ENCODE measurements at places on chromosomes 7 and 10. TPM values are rescaled to one million over a fixed set of nuclear protein-coding genes. Genes with fewer than 3 reads are reported as not detected.

GRCh38 chr10:91313-91712, 42.2 kb upstream of the TUBB8 start:
- H3K27ac ChIP-seq: no peak overlapping the region
- no peaks in the 10 kb centered on the region for H3K4me1 ChIP-seq
- DNase-seq: no peak
- H3K27me3 ChIP-seq: no peaks in the 10 kb centered on the region

DNA sequence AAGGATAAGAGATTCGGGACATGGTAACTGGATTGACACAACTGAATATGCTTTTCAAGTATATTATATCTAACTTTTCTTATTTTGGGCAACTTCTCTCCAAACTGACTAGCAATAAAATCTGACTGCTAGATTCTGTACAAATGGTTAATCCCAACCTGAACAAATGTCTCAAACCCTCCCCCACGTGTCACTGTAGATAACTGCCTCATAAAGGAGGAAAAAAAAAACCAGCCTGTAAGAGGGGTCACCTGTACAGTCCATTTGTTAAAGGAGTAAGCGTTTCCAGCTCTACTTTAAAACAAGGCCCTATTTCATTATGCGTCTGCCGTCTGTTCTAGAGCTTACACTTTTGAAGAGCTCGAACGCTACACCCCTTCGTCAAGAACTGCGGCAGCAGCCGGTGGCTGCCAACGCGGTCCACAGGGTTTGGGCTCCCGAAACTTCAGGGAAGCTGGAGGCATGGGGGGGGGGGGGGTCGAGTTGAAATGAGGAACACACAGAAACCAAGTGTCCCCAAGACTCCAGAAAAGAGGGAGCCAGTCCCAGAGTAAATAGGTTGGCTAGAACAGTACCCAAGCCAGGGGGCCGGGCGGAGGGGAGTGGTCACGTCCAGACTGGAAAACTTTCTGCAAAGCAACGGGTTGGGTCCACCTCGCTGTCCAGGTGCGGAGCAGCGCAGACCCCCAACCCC, 492 bp downstream of the COG5 start:
- no peaks in the 10 kb centered on the region for H3K27me3 ChIP-seq
- no peaks in the 10 kb centered on the region for H3K4me1 ChIP-seq
- H3K36me3 ChIP-seq: no peaks in the 10 kb centered on the region
- no peak for DNase-seq
- peak overlapping the region; percentile 95 for H3K27ac ChIP-seq

GRCh38 chr10:65419629-65420028, 1506.2 kb upstream of the LRRTM3 start:
- H3K4me3 ChIP-seq: no peak overlapping the region
- no peak for DNase-seq
- no peaks in the 10 kb centered on the region for H3K36me3 ChIP-seq

- no peaks in the 10 kb centered on the region for H3K36me3 ChIP-seq
- no peaks in the 10 kb centered on the region for H3K4me1 ChIP-seq
- H3K27ac ChIP-seq: no peak overlapping the region
- DNase-seq: no peak
- H3K27me3 ChIP-seq: no peaks in the 10 kb centered on the region
Measured at GRCh38 chr7:10156972-10157371, 816.7 kb upstream of the PHF14 start.

- no peaks in the 10 kb centered on the region for H3K27me3 ChIP-seq
- H3K4me1 ChIP-seq: no peaks in the 10 kb centered on the region
- no peak for DNase-seq
Measured at GRCh38 chr7:88835147-88835728, 39.7 kb upstream of the TEX47 start.

GRCh38 chr10:71276873-71277272, 42.2 kb upstream of the SLC29A3 start:
- no peak for DNase-seq
- H3K4me1 ChIP-seq: no peaks in the 10 kb centered on the region
- no peaks in the 10 kb centered on the region for H3K27me3 ChIP-seq
- H3K36me3 ChIP-seq: no peaks in the 10 kb centered on the region
- H3K4me3 ChIP-seq: no peak overlapping the region
- no peak overlapping the region for H3K27ac ChIP-seq

DNA sequence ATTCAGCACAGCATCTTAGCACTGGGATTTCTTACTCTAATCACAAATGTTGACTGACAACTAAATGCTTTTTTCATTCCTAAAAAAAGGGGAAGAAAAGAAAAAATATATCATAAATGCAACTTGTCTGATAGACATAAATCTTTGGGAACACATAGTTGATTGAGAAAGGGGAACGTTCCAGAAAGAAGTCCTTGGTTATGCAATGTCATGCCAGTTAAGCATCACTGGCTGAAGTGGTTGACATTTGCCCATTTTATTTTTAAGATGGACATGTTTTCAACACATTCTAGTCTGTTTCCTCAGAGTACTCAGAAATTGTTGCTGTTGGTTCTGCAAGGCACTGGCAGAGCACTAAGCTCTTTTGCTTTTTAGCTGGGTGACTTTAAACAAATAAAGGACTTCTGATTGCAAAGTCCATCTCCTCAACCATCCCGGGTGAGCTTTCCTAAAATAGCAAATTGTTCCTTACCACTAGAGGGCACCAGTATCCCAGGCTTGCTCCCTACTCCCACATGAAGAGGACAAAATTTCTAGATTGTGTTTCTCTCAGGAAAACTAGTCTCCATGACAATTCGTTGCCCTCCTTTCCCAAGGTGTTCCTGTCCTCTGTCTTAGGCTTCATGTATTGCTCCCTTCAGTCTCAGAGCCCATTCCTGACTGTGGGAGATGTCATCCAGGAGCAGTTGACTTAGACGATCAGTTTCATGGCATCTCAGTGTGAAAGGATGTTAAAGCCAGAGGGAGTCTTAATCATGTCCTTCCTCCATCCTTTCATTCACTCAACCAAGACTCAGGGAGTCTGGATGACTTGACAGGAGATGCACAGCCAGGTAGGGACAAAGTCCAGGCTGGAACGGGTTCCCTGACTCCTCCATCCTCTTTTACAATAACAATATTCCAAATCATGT, 23.9 kb downstream of the OPALIN start:
- no peaks in the 10 kb centered on the region for H3K36me3 ChIP-seq
- H3K4me3 ChIP-seq: no peak overlapping the region
- no peaks in the 10 kb centered on the region for H3K4me1 ChIP-seq
- no peaks in the 10 kb centered on the region for H3K27me3 ChIP-seq
- DNase-seq: peak; percentile 35
- H3K27ac ChIP-seq: no peak overlapping the region

DNA sequence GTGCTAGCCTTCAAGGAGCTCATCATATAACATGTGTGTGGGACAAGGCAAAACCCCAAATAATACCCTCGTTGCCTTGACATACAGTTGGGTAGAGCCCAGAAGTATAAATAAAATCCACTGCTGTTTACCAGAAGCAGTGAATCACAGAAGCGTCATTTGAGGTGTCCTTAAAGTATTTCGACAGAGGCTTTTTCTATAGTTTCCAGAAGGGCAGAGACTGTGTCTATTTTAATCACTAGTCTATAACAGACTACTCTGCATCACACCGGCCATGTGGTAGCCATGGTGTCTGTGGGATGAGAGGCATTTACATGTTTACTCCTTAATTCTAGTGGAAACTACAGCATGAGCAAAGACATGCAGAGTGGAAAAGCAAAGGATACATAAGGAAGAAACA, 131.3 kb downstream of the CTTNBP2 start:
- H3K4me1 ChIP-seq: no peaks in the 10 kb centered on the region
- no peak overlapping the region for H3K27ac ChIP-seq
- no peaks in the 10 kb centered on the region for H3K36me3 ChIP-seq
- no peaks in the 10 kb centered on the region for H3K27me3 ChIP-seq
- no peak for DNase-seq
- no peak overlapping the region for H3K4me3 ChIP-seq

DNA sequence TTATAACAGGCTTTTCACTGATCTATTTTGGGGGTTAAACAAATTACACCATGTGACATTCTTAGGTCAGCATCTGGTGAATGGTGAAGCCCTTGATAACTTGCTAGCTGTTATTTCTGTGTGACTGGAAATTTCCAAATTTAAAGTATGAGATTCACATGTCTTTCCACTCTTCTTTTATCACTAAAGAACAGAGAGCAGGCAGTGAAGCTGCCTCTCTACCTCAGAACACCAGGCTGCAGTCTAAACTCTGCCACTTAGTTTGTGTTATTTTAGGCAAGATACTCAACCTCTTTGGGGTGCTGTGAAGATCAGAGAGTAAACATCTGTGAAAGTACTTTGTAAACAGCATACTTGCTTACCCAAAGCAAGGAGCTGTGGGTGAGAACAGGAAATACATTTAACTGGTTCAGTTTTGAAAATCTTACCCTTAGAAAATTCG, 15.5 kb upstream of the SP4 start:
- H3K36me3 ChIP-seq: no peaks in the 10 kb centered on the region
- H3K27me3 ChIP-seq: no peaks in the 10 kb centered on the region
- H3K27ac ChIP-seq: no peak overlapping the region
- no peak overlapping the region for H3K4me3 ChIP-seq
- H3K4me1 ChIP-seq: no peaks in the 10 kb centered on the region
- no peak for DNase-seq

- no peak overlapping the region for H3K27ac ChIP-seq
- no peak overlapping the region for H3K4me3 ChIP-seq
- DNase-seq: no peak
- no peaks in the 10 kb centered on the region for H3K27me3 ChIP-seq
- no peaks in the 10 kb centered on the region for H3K36me3 ChIP-seq
Measured at GRCh38 chr10:24685958-24686540, 37.6 kb downstream of the ARHGAP21 start.

- H3K4me3 ChIP-seq: no peak overlapping the region
- no peaks in the 10 kb centered on the region for H3K4me1 ChIP-seq
- no peaks in the 10 kb centered on the region for H3K36me3 ChIP-seq
- DNase-seq: no peak
- H3K27me3 ChIP-seq: no peaks in the 10 kb centered on the region
Measured at GRCh38 chr7:19665399-19666008, 43.3 kb downstream of the POLR1F start.

- H3K27me3 ChIP-seq: no peaks in the 10 kb centered on the region
- H3K4me1 ChIP-seq: no peaks in the 10 kb centered on the region
- no peaks in the 10 kb centered on the region for H3K36me3 ChIP-seq
- no peak overlapping the region for H3K27ac ChIP-seq
Measured at GRCh38 chr10:126080291-126080825, 184.0 kb downstream of the FANK1 start.

DNA sequence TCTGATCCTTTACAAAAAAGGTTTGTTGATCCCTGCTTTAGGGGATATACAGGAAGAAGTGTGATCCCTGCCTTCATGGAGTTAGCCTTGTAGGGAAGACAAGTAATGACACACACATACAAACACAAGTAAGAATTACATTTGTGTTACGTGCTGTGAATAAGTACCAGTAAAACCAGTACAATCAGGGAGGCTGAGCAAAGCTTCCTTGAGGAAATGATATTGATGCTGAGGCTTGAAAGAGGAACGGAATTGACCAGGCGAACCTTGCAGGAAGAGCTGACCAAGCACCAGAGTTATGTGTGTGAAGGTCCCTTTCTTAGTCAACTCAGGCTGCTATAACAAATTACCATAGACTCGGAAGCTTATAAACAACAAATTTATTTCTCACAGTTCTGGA, 83.6 kb upstream of the CACUL1 start:
- no peak overlapping the region for H3K4me3 ChIP-seq
- H3K4me1 ChIP-seq: no peaks in the 10 kb centered on the region
- no peak for DNase-seq
- H3K36me3 ChIP-seq: no peaks in the 10 kb centered on the region

DNA sequence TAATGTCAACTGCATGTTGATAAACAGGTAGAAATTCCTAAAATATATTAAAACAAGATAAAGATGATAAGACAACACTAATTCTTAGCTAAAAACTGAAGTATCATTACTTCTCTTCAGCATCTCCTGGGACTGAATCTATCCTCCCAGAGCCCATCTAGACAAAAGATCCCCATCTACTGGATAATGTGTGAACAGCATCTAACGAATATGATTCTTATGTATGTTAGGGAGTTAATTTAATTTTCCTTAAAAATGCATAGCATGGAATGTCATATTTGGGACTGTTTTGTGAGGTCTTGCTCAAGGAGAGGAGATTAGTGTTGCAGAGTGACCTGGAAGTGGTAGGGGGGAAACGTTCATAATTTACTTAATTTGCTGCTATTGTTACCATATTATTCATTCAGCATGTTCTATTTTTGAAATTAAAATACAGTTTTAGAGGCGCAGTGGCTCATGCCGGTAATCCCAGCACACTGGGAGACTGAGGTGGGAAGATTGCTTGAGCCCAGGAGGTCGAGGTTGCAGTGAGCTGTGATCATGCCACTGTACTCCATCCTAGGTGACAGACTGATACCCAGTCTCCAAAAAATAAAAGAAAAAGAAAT, 305.1 kb upstream of the CSTF2T start:
- no peaks in the 10 kb centered on the region for H3K27me3 ChIP-seq
- H3K4me3 ChIP-seq: no peak overlapping the region
- no peaks in the 10 kb centered on the region for H3K36me3 ChIP-seq
- no peaks in the 10 kb centered on the region for H3K4me1 ChIP-seq
- DNase-seq: no peak
- H3K27ac ChIP-seq: no peak overlapping the region

GRCh38 chr10:6141296-6142151, 52.7 kb downstream of the RBM17 start:
- H3K4me1 ChIP-seq: no peaks in the 10 kb centered on the region
- H3K27me3 ChIP-seq: no peaks in the 10 kb centered on the region
- no peak overlapping the region for H3K27ac ChIP-seq
- no peak overlapping the region for H3K4me3 ChIP-seq
- DNase-seq: no peak
- H3K36me3 ChIP-seq: no peaks in the 10 kb centered on the region

GRCh38 chr7:92625617-92626016, 35.4 kb upstream of the FAM133B start:
- DNase-seq: no peak
- no peaks in the 10 kb centered on the region for H3K4me1 ChIP-seq
- H3K4me3 ChIP-seq: no peak overlapping the region
- H3K36me3 ChIP-seq: no peaks in the 10 kb centered on the region
- no peak overlapping the region for H3K27ac ChIP-seq
- H3K27me3 ChIP-seq: no peaks in the 10 kb centered on the region

The CDHR3 gene
- total RNA-seq: 7.7 TPM

The NCF1 gene
- 2.0 TPM for total RNA-seq

The LRRD1 gene
- total RNA-seq: not detected

The PIP gene
- not detected for total RNA-seq

The TMEM196 gene
- total RNA-seq: not detected

The TMEM209 gene
- 18.6 TPM for total RNA-seq

The TLL2 gene
- total RNA-seq: 0.45 TPM

The CALHM1 gene
- total RNA-seq: not detected

The LIPJ gene
- not detected for total RNA-seq

The TMEM176A gene
- total RNA-seq: 130 TPM

The FAM25G gene
- not detected for total RNA-seq

The GRM3 gene
- not detected for total RNA-seq

The CALML5 gene
- total RNA-seq: not detected
